Hematopoietic multipotent progenitor cell treated with erythropoietin and hydrocortisone succinate and interleukin-3 and kit ligand, for 6 days (in vitro differentiated cells): ENCODE measurements at places on chromosomes 11 and 22.

- no peak for DNase-seq
These were observed 17.3 kb upstream of the RFPL3 start for GRCh38 chr22:32340411-32340810.

DNA sequence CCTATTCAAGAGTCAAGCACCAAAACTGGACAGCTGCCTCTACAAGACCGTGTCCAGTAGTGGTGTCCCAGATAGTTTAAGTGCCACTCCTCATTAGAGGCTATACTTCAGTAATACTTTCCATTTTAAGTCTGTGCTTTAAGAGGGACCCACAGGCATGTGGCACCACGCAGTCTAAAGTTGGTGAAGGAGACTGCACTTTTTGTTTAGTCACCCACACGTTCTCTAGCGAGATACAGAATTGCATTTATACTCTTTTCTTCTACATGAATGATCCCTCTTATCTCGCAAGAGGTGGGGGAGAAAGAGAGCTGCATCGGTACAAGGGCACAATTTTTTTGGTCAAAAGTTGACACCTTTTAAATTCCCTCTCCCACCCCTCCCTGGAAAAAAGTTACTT is 41.5 kb downstream of the DDX6 start:
- DNase-seq: no peak

DNA sequence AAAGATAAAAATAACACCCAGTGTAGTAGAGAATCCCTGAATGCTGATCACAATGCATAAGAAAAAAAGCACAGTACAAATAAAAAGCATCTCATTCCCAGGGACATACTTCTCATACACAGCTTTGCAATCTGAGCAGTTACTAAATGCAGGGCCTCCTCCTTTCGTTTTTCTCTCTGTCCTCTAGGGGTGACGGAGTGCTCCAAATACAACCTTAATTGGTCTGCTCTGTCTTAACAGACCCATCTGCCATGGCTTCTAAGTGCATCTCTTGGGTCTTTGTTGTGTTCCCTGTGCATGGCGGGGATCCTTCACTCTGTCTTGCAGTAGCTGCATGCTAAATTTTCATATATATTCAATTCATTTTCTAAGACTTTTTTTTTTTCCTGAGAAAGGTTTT is 1114.2 kb upstream of the RAG2 start:
- DNase-seq: no peak

DNA sequence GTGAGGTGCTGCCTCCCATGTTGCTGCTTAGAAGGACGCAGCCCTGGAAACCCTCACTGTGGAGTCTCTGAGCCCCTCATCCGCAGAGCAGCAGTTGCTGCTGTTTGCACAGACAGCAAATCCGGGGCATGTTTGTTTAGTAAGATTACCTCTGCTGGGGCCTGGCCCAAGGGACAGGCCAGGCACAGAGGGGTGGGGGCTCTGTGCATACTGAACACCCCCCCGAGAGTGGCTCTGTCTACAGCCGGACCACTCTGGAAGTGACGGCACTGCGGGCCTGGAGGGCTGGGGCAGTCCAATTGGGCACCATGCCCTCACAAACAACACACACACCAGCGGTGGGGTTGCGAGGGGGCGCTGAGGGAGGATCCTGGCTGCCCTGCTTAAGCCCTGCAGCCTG is 22.9 kb upstream of the CCDC188 start:
- DNase-seq: no peak

GRCh38 chr11:69372589-69373250 is 78.8 kb downstream of the MYEOV start:
- no peak for DNase-seq
